ENCODE measurements at places on chromosomes 13 and 19. TPM values are rescaled to one million over a fixed set of nuclear protein-coding genes. Genes with fewer than 3 reads are reported as not detected.

DNA sequence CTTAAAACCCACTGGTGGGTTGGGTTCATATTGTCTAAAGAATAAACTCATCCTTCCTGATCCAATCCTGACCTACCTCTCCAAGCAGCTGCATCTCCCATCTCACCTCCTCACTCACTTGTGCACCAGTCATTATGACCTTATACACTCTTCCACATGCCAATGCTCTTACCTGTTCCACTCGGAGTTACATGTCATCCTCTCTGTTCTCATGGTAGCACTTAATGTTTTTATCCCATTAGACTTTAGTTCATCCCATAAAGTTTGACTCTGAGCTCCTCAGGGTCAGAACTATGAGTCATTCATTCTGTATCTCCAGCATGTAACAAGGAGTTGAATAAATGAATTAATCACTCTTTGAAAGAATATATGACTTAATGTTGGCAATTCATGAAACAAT is 330.2 kb downstream of the KLF12 start:
- no peaks in the 10 kb centered on the region for H3K27me3 ChIP-seq
- peaks cover 13% of the 10 kb centered on the region for H3K36me3 ChIP-seq
- peaks cover 10% of the 10 kb centered on the region for H3K4me1 ChIP-seq
- H3K27ac ChIP-seq, result no peak overlapping the region
- no peak overlapping the region for H3K4me3 ChIP-seq

GRCh38 chr19:566403-566802 is 6.0 kb upstream of the BSG start:
- no peaks in the 10 kb centered on the region for H3K27me3 ChIP-seq
- DNase-seq, result no peak
- peaks cover 4% of the 10 kb centered on the region for H3K36me3 ChIP-seq
- H3K27ac ChIP-seq, result no peak overlapping the region
- peaks cover 8% of the 10 kb centered on the region for H3K4me1 ChIP-seq

DNA sequence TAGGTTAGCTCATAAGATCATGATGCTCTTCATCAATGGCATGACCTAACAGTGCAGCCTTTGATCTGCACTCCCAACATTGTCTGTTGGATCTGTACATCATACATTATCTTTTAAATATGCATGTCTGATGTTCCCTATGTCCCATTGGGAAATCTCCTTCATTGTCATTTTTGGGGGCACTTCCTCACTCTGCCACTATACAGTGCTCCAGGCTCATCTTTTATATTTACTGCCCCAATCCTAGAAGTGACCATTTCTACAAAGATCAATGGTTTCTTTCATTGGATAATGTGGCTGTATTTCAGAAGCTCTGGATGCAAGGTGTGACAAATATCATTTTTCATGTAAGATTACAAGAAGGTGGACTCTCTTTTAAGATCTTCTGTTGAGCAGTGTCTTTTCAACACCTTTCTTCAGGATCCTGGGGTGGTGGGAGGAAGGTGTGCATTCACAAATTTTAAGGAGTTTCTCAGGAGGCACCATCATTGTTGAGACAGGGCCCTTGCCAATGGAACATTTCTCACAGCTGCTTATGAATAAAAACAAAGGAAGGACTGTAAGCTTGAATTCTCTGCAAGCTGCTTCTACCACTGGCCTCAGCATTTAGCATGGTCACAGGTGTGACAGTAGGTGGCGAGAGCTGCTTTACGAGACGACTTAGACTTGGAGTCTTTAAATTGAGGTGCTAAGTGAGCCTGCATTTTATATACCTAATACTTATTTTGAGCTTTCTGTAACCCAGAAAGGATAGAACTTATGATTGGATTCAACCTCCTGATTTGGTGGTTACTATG is 403.0 kb downstream of the LMO7 start:
- no peak overlapping the region for H3K4me3 ChIP-seq

SHISA7 gene
- total RNA-seq, result not detected

LRG1 gene
- total RNA-seq, result 0.88 TPM
